ENCODE measurements at places on chromosomes 16 and 17.

- no peak for DNase-seq
Observed at GRCh38 chr17:37135576-37135975, 186.8 kb downstream of the AATF start.

DNA sequence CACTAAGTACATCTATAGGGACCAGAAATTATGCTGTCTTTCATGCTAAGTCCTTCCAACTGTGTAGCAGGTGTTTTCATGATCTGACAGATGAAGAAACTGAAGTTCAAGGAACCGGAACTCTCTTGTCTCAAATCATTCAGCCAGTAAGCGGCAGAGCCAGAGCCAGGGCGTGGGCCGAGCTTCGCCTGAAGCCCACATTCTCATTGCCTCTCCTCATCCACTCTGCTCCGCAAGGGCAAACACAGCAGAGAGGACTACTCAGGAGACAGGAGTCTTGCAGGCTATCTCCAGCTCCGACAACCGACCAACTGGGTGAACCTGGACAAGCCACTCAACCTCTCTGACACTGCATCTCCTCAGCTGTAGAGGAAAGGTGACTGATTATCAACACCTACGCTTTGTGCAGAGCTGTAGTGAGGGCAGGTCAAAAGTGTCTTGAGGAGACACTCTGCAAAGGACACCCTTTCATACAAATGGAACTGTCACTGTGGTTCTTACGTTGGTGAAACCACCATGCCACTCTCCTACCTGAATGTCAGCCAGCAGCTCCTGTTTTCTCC lies 72.9 kb downstream of the CYTH1 start:
- DNase-seq: no peak

- DNase-seq: peak; percentile 39
Observed at GRCh38 chr17:83171661-83172060, 92.3 kb downstream of the METRNL start.

- no peak for DNase-seq
Observed at GRCh38 chr16:25063102-25063501, 47.9 kb upstream of the ARHGAP17 start.

DNA sequence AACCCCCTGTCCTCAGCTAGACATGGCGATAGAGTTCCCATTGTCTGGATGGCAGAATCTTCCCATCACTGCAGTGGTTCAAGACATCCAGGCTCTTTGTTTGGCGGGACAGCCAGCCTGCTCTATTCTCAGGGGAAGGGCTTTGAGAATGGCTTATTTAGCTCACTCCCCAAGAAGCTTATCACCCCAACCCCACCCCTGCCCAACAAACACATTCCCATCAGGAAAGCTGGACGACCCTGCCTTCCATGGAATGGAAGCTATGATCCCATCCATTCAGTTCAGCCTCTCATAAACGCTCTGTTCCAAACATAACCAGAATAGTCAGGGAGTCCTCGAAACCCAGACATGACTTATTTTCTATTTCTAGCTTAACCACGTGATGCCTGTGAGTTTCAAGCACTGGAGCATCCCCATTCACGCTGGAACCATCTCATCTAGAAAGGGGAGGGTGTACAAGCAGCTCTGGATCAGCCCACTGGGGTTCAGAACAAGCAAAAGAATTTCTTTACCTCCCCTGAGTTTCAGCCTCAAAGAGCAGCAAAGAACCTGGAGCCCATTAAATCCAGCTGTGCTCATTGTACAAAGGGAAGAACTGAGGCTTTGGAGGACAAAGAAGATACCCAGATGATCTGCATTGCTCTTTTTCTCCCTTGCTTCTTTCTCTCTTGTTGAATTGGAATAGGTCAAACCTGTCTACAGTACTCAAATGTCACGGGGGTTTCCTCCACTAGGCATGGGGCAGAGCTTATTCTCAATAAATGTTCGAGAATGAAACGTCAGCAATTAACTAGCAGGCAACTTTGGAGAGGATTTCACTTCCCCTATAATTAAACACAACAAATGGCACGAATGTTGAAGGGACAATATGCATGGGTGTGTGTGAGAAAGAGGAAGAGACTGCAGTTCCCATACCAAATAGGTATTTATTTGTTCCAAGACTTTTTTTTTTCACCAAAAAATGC lies 93.1 kb downstream of the XYLT1 start:
- no peak for DNase-seq

- no peak for DNase-seq
Observed at GRCh38 chr17:40841246-40841645, 18.8 kb upstream of the KRT10 start.

DNA sequence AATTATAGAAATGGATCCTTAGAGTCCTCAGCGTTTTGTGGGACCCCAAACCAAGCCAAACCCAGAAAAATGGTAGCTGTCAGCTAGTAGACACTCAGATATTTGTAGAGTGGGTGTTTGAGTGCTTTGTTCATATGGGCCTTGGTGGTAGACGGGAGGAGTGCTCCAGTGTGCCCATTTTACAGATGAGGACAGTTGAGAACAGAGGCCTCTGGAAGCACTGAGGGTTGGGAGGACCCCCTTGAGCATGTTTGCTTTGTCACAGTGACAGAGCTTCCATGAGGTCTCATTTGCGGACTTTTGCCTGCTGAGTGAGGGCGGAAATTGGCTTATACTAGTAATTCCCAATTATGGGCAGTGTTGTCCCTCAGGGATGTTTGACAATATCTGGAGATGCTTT lies 111.7 kb downstream of the ABCC6 start:
- DNase-seq: no peak

DNA sequence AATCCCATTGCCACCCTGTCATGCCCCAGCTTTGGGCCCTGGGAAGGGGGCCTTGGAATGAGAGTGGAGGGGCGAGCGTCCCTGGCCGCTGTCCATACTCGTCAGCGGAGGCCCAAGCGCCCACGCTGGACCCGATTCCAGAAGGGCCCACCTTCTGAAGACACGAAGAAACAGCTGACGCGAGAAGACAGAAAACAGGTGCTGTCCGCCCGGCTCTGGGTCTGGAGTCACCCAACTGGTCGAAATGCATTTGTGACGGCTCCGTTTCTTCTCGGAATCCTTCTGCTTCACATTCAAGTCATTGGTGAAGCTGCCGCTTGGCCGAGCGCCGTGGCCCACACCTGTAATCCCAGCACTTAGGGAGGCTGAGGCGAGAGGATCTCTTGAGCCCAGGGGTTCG lies 52.9 kb upstream of the PVALEF start:
- no peak for DNase-seq

DNA sequence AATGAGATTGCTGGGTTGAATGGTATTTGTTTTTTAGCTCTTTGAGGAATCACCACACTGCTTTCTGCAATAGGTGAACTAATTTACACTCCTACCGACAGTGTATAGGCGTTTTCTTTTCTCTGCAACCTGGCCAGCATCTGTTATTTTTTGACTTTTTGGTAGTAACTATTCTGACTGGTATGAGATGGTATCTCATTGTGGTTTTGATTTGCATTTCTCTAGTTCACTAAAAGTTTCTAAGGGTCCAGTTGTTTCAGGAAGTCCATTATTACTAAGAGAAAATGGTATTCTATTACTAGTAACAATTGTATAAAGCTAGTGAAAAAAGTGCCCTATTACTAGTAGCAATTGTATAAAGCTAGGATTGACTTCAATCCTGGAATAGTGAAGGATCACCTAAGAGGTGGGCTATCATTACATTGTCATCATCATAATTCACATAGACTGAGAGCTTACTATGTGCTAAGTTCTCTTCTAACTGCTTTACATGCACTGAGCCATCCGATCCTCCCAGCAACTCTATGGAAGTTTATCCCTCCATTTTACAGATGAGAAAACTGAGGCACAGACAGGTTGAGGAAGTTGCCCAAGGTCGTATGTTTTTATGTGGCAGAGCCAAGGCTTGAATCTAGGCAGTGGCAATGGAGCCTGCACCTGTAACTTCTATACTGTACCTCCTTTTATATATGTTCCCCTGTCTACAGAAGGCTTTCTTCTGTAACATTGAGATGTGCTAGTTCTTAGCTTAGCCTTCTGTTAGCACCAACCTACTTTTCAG lies 13.4 kb upstream of the SMIM36 start:
- no peak for DNase-seq

- no peak for DNase-seq
Observed at GRCh38 chr17:58060596-58061191, 22.5 kb upstream of the DYNLL2 start.

GRCh38 chr16:29974291-29975133 lies 844 bp downstream of the TAOK2 start:
- no peak for DNase-seq

DNA sequence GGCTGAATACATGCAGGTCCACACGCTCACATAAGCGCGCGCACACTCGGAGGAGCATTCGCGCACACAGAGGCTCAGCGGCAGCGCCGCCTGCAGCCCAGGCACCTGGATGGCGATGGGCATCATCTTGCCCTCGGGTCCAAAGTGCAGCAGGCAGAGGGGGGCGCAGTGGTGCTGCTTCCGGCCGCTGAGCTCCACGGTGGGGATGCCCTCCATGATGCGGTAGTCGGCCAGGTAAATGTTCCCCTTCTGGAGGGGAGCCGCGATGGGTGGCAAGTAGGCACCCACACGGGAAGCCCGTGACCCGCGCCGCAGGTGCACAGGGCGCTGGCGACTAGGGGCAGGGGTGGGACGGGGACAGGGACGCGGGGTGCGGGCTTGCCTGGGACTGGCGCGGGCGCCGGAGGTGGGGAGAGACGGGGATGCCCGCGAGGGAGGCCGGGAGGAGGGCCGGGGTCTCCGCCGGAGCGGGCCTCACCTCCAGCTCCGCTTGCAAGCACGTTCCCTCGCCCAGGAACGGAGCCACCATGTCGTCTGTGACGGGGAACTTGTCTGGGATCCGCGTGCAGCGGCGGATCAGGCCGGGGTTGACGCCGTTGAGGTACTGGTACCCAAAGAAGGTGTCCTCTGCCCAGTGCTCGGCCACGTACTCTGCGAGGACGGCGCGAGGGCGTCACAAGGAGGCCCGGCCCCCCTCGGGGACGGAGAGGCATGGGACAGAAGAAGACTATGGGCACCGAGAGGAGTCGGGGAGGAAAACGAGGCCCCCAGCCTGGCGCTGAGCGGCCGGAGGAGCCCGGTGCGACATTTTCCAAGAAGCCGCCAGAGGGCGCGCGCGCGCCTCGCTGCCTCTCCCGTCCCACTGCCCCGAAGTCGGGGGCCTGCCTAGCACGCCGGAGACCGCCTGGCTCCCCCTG lies 8.0 kb downstream of the ALOX12B start:
- DNase-seq: peak; percentile 82

DNA sequence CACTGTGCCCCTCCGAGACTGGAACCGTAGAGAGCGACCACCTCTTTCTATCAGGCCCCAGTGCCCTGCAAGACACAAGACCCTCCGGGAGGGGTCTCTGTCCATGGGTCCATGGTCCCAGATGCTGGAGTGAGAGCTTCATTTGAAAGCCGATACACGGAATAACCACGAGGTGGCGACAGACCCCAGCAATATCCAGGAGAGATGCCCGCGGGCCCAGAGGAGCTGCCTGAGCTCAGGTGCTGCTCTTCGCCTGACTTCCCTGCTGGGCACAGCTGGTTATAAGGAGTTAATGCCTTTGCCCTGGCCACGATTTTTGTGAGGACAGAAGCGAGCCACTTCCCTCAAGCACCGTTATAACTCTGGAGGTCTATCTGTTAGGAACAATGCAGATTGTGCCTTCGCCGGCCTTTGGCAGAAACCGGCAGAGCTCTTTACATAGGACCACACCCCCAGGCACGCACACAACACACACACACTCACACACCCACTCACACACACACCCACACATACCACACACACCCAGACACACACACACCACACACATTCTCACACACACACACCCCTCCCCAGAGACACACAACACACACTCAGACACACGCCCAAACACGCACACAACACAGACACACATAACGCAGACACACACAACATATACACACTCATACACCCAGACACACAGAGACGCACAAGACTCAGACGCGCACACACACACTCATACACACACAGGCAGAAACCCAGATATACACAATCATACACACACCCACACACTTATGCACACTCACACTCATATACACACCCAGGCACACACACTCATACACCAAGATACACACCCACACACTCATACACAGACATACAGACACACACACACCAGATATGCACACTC lies 436.4 kb downstream of the SOX9 start:
- DNase-seq: no peak

DNA sequence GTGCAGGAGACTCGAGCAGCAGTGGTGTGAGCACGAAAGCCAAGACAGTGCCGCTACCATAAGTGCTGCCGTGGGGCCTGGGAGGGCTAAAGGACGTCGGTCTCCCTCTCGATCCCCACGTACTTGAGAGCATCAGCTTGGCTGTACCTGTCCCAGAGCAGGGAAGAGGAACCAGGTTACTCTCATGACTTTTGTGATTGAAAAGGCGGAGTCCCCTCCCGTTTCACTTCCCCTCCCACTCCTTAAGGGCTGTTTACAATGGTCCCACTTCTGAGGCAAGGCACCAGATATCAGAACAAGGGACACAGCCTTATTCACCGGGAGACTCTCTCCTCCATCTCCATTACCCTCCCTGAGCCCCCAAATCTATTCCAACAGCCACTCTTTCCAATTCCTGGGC lies 20.1 kb downstream of the CNTNAP1 start:
- DNase-seq: no peak

GRCh38 chr16:554640-555365 lies 5.4 kb upstream of the PRR35 start:
- DNase-seq: no peak
